ENCODE measurements at places on chromosomes 7 and 10.

- DNase-seq: no peak
These were observed 10.2 kb upstream of the BAG3 start for GRCh38 chr10:119640875-119641526.

DNA sequence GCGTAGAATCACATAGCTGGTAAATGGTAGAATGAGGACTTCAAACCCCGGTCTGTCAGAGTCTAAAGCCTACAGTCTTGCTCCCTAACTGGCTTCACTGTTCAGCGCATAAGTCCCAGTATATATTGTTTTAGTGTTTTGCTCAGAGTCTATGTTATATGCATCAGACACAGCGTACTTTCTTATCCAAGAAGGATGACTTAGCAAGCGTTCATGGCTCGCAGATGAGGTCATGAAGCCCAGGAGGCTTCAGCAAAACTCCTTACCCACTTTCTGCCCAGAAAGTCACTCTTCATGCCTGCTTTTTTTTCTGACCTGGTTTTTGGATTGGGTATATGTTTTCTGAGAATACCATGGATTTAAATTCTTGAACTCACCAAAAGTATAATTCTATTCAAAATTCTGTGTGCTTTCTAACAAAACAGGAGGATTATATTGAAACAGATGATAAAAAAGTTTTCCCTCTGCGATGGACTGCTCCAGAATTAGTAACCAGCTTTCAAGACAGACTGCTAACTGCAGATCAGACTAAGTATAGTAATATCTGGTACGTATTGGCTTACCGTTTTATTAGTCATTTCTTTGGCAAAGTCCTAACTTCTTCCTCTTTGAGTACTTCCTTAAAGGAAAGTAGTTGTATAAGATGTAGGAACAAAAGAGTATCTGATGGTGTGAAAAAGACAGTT, 24.6 kb upstream of the BHLHA15 start:
- no peak for DNase-seq

GRCh38 chr7:106766551-106766950, 98.5 kb upstream of the PIK3CG start:
- DNase-seq: no peak

DNA sequence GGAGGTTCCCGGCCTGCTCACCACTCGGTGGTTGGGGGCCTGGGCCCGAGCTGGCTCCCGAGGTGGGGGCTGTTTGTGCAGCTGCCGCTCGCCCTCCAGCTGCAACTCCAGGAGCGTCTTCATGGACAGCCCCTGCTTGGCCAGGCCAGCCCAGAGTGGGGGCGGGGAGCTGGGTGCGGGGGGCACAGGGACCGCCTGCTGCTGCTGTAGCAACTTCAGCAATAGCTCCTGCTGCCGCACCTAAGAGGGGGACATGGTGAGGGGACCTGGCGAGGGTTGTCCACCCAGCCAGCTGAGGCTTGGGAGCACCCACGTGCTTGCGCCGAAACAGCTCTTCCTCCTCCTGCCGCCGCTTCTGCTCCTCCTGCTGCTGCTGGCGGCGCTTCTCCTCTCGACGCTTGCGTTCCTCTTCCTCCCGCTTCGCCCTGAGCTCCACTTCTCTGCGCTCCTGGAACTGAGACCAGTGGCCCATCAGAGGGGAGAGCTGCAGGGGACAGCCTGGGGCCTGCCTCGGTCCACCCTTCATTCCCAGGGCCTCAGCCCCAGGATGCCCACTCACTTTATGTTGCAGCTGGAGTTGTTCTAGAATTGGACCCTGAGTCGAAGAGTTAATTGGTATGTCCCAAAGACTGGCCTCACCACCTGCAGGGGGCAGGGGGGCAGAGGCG, 9.6 kb downstream of the GNB2 start:
- no peak for DNase-seq

- DNase-seq: no peak
These were observed 212.7 kb downstream of the HDAC9 start for GRCh38 chr7:18708204-18708603.

DNA sequence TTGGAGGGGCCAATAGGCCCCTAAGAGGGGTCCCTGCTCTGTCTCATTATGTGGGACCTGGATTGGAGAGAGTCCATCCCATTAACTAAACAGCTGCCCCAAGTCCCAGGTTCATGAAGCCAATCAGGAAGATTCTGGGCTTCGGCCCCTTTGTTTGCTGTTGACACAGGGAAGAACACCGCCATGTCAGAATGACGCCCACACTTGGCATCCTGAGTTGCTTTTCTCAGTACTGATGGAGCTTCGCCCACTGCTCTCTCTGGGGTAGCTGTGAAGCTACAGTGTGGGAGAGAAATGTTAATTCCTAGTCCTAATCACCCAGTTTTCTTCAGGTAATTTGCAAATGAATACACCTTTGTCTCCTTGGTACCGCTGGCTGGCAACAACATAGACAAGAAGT, 264.7 kb downstream of the GLRX3 start:
- DNase-seq: no peak
